ENCODE measurements at places on chromosomes 2 and 18. TPM values are rescaled to one million over a fixed set of nuclear protein-coding genes. Genes with fewer than 3 reads are reported as not detected.

GRCh38 chr18:22238036-22238435 lies 68.6 kb downstream of the GATA6 start:
- no peak for DNase-seq

DNA sequence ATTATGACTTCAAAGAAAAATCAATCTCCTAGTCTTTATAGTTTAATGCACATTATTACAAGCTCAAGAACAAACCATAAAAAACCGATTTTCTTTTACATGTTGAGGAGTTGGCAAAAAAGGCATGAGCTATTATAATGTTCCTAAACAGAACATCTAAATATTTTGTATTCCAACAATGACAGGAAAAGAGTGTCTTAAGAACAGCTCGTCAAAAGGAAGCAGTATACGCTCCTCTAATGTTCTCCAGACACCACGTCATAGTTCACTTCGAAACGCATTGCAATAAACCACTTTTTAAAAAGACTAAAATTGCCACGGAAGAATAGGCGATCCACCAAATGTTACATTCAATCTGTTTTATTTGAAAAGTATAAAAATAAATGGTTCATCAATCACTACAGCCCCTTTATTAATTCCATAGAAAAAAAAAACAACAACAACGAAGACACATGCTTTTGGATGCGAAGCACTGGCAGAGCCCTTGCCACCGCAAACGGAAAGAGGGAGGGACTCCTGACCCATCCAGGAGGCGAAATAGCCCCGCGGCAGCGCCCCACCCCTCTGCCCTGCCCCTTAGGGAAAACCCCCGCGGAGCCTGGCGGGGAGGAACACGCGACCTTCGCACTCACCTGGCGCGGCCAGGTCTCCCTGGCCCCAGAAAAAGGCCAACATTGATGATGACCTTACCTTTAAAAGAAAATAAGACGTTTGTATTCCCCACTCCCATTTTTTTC lies 45.8 kb downstream of the MBP start:
- DNase-seq = no peak

DNA sequence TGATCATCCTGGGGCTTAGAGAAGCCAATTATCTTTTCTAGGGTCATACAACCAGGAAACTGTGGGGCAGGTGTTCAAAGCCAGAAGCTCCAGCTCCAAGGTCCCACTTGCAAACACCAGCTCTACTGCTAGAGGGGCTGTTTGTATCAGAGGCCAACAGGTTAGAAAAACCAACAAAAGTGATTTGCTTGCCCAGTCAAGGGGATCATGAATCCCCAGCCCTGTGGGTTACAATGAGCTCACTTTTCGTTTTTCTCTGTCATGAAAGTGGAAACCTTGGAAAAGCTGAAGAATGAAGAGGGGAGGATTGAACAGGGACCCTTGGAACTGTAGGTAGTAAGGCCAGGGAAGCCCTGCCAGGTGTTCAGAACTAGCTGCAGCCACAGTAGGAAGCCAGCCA lies 119.2 kb downstream of the SPP2 start:
- DNase-seq = no peak

Gene FHOD3
- total RNA-seq = not detected

DNA sequence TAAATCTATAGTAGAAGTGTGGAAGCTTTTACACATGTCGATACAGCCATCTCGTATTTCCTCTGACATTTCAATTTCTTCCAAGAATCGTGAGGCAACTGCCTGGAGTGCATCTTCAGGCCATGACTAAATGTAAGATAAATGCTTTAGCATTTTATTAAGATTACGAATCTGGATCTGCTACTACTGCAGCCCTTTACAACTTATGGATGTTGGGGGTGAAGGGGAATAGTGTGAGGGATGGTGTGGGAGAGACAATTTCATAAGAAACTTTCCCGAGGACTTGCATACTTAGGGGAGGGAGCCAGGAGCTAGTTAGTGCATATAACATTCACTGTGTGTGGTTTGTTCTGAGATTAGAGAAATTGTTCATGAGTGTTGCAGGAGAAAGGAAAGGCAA lies 204.8 kb downstream of the SLC39A10 start:
- DNase-seq = no peak

DNA sequence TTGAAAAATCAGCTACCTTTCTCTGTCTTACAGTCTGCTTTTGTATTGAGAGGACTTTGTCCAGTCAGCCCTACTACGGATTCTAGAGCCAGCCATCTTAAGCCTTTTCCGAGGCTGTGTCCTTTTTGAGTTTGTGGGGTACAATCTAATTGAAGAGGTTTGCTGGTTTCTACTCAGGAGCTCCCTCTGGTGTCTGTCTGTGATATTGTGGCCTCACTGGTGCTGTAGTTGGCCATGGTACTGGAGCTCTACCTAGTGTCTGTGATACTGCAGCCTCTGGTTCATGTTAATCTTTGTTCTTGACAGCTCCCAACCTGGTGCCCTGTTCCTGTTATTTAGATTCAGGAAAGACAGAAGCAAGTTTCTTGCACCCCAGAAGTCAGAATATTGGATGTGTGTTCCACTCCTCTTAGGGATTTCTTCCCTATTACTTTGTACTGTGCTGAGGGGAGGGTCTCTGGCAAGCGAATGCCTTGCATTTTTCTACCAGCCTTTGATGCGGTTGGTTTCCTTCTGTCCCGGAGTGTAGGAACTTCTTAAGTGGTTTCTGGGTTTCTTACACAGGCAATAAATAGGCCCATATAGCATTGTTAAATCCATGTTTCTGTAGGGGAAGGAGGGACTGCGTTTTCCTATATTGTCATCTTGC lies 78.5 kb downstream of the ACSL3 start:
- DNase-seq = peak; percentile 74

Gene MROH2A
- total RNA-seq = not detected

DNA sequence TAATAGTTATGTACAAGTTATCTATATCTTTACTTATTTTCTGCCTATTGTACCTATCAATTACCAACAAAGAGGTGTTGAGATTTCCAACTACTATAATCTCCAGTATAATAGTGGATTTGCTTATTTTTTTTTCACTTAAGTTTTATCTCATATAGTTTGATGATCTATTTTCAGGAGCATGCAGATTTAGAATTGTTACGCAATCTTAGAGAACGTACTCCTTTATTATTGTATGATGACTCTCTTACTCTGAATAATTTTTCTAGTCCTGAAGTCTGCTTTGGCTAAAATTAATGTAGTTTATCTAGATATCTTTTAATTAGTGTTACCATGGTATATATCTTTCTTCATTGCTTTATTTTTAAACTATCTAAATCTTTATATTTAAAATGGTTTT lies 205.2 kb downstream of the SCG2 start:
- DNase-seq = no peak

Gene GPR155
- 0.11 TPM for total RNA-seq

DNA sequence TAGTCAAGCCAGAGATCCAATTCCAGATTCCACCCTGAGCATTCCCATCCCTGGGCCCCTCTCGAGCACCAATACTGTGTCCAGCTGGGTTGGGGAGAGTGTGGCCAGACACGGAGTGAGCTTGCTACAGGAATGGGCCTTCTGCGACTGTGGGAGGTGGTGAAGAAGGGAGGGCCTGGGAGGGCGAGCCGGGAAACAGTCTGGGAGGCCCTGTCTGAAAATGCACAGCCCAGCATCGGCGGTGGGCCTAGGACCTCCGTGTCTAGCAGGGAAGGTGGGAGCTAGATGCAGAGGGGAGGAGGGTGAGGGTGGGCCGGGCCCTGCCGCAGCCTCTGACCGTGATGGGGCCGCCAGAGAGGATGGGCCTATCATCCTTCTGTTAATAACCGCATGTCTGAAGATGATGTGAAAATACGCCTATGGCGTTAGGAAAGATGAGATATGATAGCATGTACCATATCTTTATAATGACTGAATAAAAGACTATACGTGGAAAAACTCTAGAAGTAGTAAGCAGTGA lies 1.9 kb upstream of the OTOS start:
- DNase-seq = no peak

DNA sequence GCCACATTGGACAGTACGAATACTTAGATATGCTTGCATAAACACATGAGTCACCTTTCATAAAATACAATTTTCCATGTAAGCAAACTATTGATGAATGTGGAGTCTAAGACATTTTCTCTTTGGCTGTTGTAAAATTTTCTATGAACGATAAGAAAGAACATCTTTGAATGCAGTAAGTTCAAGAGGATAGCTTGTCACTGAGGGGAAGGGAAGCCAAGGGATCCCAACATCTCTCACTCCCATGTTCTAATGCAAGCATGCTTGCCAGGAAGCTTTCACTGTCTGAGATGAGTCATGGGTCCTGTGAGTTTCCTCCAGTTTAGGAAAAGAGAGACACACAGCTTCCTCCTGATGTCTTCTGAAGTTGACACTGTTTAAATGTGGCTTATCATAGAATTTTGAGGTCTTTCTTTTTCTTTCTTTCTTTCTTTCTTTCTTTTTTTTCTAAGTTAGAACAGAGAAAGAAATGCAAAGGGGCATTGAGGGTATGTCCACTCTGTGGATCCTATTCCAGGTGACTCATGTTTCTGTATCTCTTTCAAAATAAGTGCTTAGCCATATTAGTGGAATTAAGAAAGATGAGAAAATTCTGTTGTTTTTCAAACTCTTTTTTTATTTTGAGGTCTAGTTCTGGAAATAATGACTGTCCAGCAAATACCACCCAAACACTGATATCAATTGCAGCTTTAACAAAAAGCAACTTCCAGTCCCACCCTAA lies 146.6 kb downstream of the RDH14 start:
- no peak for DNase-seq
